ENCODE measurements at places on chromosomes 16 and 17. TPM values are rescaled to one million over a fixed set of nuclear protein-coding genes. Genes with fewer than 3 reads are reported as not detected.

The CDYL2 gene
- total RNA-seq = 15.8 TPM

The MRM1 gene
- total RNA-seq = 22.6 TPM

The ST6GALNAC1 gene
- not detected for total RNA-seq

The FOXL1 gene
- not detected for total RNA-seq

DNA sequence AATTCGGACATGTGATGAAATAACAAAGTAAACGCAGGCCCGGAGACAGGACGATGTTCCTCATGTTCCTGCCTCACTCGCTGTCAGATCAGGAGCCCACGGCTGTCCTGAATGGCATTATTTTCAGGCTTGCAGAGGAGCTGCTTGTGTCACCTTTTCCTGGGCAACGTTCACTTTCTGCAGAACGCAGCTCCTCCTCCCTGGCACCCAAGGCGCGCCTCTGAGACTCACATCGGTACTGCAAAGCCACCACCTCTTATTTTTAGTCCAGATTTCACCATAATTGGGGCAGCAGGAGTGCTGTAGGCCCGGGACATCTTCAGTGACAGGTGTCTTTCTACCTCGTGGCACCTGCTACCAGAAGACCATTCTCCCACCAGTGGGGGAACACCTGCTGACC, 8.0 kb upstream of the C16orf96 start:
- no peak overlapping the region for H3K4me3 ChIP-seq
- no peaks in the 10 kb centered on the region for H3K36me3 ChIP-seq
- no peaks in the 10 kb centered on the region for H3K27me3 ChIP-seq
- no peak overlapping the region for H3K27ac ChIP-seq

DNA sequence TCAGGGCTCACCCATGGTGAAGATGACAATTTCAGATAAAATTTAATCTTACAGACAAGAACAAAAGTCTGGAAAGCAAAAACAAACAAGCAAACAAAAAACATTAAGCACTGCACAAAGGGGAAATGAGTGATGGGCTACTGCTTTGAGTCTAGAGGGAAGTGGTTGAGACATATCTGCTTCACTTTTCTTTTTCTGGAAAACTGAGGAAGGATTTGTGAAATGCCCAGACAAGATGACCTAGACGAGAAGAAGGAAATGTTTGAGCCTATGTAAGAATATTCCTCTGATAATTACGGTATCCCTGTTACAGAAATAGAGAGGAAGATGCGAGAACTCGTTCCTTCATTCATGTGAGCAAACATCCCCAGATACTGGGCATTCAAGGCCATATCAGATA, 11.5 kb upstream of the HYDIN start:
- no peak overlapping the region for H3K4me3 ChIP-seq
- no peaks in the 10 kb centered on the region for H3K27me3 ChIP-seq
- no peak overlapping the region for H3K27ac ChIP-seq
- DNase-seq = no peak

- no peak overlapping the region for H3K4me3 ChIP-seq
- no peaks in the 10 kb centered on the region for H3K27me3 ChIP-seq
- peaks cover 26% of the 10 kb centered on the region for H3K4me1 ChIP-seq
- peak overlapping the region; percentile 49 for H3K27ac ChIP-seq
Measured at GRCh38 chr16:11138769-11139325, 117.2 kb downstream of the SOCS1 start.

DNA sequence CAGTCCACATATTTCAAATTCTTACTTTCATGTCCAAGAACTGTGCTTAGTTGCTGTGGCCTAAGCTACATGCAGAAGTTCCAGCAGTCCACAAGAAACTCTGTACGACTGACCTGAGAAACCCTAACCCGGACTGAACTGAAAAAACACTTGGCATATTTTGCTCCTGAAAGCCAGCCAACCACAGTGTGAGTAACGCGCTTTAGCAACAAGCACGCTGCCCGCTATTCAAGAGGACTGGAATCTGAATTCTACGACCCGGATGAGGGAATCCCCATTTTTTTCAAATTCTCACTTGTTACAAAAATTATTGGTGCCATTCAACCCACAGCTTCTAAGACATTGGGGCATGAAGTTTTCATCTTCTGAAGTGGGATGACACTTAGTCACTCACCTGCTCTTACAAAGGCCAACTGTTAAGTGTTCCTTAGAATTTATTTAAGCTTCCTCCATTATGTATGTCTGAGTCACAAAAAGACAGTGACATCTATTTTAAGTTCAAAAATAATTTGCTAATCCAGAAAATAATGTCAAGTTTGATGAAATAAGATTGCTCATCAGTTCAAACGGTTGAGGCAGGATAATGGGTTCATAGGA, 78.7 kb downstream of the CDYL2 start:
- no peak overlapping the region for H3K4me3 ChIP-seq
- H3K27me3 ChIP-seq = peaks cover under 1% of the 10 kb centered on the region
- peaks cover 8% of the 10 kb centered on the region for H3K36me3 ChIP-seq
- DNase-seq = no peak
- no peak overlapping the region for H3K27ac ChIP-seq

- peaks cover 8% of the 10 kb centered on the region for H3K4me1 ChIP-seq
- H3K27ac ChIP-seq = no peak overlapping the region
- no peaks in the 10 kb centered on the region for H3K36me3 ChIP-seq
- no peak overlapping the region for H3K4me3 ChIP-seq
- no peaks in the 10 kb centered on the region for H3K27me3 ChIP-seq
- DNase-seq = no peak
Measured at GRCh38 chr17:81837641-81838040, 2.8 kb upstream of the PPP1R27 start.

DNA sequence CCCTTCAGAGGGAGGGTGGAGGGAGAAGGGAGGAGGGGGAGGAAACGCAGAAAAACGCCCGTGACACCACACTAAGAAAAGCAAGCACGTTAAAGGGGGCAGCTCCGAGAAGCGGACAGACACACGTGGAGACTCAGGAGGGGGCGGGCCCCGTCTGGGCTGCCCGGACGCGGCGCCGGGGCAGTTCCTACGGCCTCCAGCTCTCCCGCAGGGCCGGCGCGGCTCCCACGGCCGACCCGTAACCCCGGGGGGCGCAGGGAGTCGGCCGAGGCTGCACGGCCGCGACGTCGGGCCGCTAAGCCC, 362 bp downstream of the KLHDC4 start:
- peak overlapping the region; percentile 98 for H3K4me3 ChIP-seq
- H3K4me1 ChIP-seq = peaks cover 43% of the 10 kb centered on the region
- H3K36me3 ChIP-seq = peaks cover 19% of the 10 kb centered on the region
- DNase-seq = no peak
- peak overlapping the region; percentile 95 for H3K27ac ChIP-seq
- no peaks in the 10 kb centered on the region for H3K27me3 ChIP-seq
